ENCODE measurements at places on chromosomes 5 and 9.

- peak; percentile 86 for ATAC-seq
Observed at GRCh38 chr5:139765409-139766217, 30.0 kb upstream of the PSD2 start.

DNA sequence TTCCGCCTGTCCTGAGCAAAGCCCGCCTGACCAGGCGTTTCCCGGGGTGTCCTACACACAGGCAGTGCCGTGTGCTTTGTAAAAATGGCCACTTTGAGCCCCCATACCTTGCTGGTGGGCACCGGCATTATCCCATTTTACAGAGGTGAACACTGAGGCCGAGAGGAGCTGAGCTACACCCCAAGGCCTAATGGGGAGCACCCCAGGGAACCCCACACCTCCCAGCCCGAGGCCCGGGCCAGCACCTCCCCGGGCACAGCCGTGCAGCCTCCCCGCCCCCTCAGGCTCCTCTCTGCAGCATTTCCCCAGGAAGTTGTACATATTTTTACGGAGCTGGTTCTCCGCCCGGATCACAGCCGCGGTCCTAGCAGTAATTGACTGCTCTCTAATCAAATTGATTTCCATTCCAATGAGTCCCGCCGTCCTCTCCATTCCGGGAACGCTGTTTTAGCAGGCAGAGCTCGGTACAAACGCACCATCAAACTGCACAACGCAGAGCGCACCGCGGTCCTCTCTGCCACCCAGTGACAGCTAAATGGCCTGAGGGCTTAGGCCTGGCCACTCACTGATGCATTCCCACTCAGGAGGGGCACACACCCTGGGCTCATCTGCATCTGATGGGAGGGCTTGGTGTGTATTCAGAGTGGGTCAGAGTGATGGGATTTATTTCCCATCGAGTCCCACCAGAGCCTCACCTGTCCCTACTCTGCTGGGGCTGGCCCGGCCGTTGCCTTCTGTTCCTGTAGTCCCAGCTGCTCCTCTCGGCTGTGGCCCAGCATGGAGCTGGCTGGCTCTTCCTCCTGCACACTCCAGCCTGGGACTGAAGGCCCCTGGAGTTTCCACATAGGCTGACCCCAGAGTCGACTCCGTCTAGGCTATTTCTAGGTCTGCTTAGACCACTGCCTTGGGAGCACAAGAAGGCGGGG is 36.2 kb upstream of the UBAC1 start:
- no peak for ATAC-seq

DNA sequence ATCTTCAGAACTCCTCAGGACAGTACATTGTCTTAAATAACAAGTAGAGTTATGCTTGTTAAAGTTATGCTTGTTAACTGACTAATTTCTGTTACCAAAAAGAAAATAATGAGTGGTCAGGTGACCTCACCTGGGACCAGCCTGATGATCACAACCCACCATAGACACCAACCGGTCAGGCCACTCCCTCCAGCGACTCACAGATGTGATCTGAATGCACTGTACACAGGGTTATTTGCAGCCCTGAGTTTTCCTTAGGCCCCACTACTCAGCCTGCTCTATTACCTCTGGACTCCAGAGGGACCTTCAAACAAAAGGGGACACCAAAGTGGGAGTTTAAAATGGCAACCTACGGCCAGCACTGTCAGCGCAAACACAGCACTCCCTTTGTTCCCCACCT is 55.3 kb downstream of the ARSB start:
- no peak for ATAC-seq

DNA sequence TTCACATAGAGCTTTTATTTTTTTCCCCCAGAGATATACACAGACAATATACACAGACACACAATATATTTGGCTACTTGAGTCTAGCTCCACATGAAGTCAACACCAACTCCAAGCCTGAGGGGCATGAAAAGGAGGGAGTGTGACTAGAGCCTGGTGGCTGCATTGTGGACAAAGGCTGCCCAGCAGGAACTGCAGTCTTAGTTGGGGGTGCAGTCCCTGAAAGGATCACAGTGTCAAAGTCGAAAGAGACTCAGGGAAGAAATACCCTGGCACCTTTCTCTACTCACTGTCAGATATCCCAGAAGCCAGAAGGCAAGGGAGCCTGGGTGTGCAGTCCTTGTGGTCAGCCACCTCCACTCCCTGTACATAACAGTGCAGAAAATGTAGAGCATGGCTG is 231.6 kb upstream of the RPS23 start:
- ATAC-seq: no peak

DNA sequence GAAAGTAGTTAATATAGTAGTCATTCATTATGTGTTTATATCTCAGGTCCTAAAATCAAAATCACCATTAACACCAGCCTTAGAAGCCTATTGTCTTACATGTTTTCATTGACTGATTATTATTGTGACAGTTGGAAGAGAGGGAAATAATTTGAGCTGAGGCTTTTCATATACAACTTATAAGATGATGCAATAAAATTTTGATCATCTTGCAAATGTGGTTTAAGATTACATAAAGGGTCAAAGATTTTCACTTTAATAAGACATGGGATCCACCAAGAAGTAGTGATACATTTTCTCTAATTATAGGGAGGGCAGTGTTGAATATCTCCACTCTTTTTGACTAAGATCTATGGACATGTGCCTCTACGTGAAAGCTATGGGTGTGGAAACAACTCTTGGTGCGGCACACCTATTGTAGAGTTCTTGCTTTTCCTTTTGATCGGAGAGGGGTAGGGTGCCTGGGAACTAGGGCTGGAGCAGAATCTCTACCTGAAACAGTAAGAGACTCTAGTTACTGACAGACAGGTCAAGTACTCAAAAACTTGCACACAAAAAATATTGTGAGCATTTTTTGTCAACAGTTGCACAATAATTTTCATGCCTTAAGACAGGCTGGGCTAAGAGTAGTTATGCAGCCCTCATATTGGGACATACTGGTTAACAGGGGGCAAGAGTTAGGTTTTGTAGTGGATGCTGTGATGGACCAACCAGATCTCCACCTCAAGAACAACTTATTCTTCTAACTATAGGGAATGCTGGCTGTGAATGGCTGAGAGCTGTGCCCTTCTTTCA is 139.3 kb upstream of the FST start:
- no peak for ATAC-seq

- ATAC-seq: no peak
Observed at GRCh38 chr5:85375525-85375924, 990.8 kb upstream of the EDIL3 start.

DNA sequence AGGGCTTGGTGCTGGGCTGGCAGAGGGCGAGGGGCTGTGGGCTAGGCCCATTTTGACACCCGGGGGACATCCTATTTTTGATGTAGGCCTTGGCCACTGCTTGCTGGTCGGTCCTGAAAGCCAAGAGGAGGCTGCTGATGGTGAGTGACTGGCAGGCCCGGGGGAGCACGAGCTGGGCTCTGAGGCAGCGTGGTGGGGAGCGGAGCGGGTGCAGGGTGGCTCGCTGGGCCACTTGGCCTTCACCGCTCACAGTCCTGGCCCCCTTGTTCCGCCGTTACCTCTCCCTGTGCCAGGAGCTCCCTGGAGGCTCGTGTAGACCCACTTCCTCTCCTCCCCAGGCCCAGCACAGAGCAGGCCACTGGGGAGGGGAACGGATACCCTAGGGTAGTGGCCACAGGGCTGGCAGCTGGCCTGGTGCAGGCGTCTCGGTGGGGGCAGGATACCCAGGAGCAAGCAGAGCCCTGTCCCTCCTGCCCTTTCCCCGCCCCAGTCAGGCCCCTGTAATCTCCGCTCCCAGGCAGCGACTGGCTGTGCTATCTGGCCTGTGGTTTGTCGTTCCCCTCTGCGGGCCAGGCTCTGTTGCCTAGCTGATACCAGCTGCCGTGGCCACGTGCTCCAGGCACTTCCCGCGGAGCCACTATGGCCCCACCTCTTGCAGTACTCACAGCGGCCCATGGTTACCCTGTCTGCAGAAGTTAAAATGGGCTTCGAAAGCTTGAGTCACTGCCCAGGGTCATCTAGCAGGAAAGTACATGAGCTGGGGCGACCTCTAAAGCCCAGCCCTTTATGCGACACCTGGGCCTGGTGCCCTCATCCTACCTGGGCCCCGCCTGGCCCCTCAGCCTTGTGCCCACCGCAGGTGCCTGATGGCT is 11.7 kb upstream of the DOLPP1 start:
- ATAC-seq: peak; percentile 95

- no peak for ATAC-seq
Observed at GRCh38 chr9:119802621-119803020, 433.4 kb upstream of the BRINP1 start.

DNA sequence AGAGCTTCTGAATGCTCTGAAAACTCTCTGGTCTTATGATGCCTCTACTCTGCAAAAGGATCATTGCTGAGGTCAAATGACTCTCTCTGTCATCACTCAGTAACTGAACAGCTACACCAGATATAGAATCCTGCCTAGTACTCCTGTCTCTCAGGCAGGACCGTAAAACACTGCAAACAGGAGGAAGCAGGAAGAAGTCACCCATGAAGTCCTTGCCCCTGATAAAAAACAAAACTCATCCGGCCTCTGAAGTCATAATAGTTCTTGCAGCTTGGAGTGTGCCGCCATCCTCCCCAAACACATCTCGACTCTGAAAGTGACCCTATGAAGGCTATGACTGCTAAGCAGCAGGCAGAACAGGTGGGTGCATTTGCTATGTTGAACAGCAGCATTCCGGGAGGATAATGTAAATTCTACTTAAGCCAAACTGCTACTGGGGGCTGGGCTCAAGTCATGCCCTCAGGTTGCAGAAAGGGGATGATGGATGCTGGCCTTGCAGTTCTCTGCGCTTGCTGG is 81.9 kb upstream of the FAM169A start:
- no peak for ATAC-seq

- no peak for ATAC-seq
Observed at GRCh38 chr9:134884492-134884891, 3.9 kb downstream of the FCN2 start.

GRCh38 chr5:168755548-168756093 is 176.5 kb upstream of the PANK3 start:
- ATAC-seq: no peak

DNA sequence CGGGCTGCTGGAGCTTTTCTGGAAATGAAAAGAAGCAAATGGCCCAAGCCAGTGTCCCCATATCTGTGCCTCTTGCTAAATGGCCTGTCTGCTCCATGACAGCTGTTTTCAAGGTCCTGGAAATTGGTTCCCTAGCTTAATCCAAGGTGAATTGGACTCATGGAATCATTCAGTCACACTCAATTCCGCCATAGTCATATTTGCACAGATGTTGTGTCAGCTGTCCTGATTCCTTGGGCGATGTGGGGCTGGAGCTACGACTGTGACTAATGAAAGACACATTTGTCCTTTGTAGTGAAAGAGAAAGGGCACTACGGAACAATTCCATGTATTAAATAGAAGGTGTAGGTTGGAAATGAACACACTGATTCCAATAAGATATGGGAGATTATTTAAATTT is 102.9 kb upstream of the MEGF10 start:
- no peak for ATAC-seq

DNA sequence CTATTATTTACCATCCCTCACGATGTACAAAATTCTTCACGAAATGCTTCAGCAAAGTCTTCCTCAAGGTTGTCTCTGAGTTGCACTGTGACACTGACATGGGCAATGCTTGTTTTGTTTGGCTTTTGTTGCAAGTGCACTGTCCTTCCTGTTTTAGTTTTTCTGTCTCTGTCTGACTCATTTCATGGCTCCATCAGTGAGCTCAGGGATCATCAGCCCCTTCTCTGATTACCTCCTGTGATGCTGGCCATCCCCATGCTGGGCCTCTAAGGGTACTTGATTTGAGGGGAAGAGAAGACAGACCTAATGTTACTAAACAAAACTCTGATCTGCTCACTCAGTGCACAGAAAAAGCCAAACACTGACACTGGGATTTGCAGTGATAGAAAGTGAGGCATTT is 37.6 kb upstream of the STX17 start:
- peak; percentile 73 for ATAC-seq

DNA sequence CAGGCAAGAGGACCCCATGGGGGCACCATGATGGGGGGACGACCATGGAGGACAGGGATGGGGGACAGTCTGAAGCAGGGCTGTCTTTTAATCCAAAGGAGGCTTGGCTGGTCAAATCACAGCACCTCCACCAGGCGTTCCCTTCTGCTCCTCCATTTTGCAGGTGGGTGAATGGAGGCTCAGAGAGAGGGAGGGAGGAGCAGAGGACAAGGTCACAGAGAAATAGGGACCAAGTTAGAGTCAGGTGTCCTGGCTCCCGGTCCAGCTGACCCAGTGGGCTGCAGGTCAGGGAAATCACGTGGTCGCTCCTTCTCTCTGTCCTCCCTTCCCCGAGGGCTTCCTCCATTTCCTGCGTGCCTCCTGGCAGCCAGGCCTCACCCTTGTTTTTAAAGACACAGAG is 156.4 kb upstream of the SMIM23 start:
- no peak for ATAC-seq

- no peak for ATAC-seq
Observed at GRCh38 chr5:160448886-160449285, 27.2 kb downstream of the PTTG1 start.

DNA sequence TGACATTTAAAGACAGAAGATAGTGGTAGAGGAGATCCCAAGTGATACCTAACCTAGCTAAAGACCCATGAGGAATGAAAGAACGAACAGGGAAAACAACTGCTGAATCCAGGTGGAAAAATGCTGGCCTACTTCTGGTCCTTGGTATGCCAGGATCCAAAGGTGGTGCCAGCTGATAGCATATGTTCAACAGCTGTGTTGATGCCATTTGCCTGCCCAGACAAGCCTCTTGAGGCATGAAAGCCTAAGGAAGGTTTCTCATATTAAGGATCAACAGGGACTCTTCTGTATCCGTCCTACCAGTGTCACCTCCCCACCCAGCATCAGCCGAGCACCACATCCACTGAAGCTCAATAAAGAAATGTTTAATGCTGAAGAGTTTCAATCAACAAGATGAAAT is 225.7 kb upstream of the DMRT1 start:
- ATAC-seq: no peak
